ENCODE measurements at places on chromosomes 7 and 10.

DNA sequence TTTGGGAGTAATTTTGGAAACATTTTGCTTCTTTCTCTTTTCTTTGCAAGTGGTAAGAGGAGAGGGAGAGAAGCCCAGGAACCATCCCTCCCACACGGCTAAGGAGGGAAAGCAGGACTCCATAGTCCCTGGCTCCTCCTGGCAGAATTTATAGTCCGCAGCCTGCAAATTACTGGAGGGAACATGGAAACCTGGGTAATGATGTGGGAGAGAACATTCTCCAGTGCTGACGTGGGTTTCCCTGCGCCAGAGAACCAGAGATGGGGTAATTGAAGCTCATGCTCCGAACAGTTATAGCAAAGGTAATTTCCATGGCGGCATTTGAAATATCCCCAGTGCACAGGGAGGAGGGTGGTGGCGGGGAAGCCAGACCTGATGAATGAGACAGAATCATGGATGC is 320.4 kb downstream of the RPS24 start:
- DNase-seq: no peak

DNA sequence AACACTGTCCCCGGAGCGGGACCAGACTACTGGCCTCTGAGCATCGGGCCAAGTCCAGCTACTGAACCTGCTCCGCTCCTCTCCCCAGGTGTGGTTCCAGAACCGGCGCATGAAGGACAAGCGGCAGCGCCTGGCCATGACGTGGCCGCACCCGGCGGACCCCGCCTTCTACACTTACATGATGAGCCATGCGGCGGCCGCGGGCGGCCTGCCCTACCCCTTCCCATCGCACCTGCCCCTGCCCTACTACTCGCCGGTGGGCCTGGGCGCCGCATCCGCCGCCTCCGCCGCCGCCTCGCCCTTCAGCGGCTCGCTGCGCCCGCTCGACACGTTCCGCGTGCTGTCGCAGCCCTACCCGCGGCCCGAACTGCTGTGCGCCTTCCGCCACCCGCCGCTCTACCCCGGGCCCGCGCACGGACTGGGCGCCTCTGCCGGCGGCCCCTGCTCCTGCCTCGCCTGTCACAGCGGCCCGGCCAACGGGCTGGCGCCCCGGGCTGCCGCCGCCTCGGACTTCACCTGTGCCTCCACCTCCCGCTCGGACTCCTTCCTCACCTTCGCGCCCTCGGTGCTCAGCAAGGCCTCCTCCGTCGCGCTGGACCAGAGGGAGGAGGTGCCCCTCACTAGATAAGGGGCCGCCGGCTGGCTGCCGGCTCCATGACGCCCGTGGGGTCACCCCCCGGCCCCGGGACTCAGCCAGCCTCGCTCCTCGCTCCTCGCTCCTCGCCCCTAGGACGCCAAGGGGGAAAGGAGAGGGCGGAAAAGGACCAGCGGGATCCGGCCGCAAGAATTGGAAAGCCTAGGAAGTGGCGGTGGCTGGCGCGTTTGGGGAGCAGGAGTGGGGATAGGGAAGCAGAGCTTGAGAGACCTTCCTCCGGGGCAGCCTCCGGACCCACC is 3.4 kb downstream of the EVX1 start:
- DNase-seq: no peak

DNA sequence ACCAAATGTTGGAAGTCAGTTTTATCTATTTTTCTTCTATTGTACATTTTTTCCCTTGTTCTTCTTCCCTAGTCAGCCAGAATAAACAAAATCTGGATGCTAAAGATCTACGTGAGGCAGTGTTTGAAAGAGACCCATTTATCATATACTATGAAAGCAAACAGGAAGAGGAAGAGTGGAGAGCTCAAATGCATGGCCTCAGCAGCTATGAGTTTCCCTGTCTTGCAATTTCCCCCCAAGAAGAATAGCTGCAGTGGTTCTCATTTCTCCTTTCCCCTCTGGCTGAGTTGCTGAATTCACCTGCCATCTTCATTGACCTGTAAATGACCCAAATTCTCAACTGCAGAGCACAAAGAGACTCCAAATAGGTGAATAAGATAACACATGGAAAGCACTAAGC is 347.1 kb upstream of the NRP1 start:
- no peak for DNase-seq

GRCh38 chr7:47715631-47716068 is 133.7 kb upstream of the TNS3 start:
- no peak for DNase-seq

DNA sequence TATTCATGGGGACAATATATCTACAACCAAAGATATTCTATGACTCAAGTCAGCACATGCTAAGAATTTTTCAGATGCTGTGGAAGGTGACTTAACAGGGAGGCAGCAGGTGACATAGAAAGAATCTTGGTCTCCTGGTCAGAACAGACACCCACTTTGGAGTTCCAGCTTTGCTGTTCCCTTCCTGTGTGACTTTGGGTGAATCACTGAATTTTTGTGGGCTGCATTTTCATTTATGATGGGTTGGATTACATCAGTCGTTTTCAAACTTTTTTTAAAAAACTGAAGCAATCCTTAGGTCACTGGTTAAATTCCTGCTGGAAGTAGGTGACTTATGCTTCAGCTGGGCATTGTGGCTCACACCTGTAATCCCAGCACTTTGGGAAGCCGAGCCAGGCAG is 24.9 kb downstream of the RGR start:
- no peak for DNase-seq
